ENCODE measurements at places on chromosomes 6 and 20.

DNA sequence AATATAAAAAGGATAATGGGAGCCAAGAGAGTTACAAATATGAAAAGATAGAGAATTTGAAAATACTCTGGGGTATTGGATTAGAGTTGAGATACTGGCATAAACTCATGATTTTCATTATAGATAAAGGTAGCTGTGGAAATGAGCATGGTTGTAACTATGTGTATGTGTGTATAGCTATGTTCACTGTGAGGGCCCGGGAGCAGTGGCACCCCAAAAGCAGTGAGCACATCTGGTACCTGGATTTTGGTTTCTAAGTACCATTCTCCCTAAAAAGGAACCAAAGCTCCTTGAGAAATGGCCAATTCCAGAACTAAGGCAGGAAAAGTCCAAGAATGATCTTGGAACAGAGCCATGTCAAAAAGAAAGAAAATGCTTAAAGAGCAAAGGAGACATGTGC is 202.4 kb upstream of the QKI start:
- no peak for DNase-seq

- no peak for DNase-seq
These were observed 24.6 kb downstream of the CEBPB start for GRCh38 chr20:50215101-50215690.

DNA sequence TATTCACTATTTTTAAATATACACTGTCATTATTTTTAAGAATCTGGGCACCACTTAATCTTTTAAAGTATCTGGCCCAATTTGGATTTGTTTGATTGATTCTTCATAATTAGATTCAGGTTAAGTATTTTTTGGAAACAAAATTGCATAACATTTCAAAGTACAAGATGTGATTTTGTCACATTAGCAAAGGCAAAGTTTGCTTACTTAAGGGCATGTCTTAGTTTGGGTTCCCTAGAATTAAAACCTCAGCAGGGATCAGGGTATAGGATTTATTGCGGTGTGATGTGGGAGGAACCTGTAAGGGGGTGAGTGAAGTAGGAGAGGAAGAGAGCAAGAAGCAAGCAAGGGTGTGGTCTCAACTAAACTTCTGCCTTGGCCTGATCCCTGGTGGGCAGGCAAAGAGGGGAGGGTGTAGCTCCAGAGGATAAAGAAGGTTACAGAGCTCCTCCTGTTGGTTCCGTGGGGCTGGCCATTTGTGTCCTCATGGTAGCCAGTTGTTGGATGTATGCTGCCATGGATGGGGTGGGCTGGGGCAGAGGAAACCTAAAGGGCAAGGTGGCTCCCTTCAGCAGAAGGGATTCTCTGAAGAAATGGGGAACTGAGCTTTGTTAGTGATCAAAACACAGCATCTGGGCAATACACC is 668.7 kb upstream of the SLC35B3 start:
- DNase-seq = no peak

- DNase-seq = peak; percentile 81
These were observed 57.9 kb upstream of the MAP7 start for GRCh38 chr6:136607932-136608772.

- no peak for DNase-seq
These were observed 163.9 kb upstream of the STXBP5 start for GRCh38 chr6:147040121-147040910.

DNA sequence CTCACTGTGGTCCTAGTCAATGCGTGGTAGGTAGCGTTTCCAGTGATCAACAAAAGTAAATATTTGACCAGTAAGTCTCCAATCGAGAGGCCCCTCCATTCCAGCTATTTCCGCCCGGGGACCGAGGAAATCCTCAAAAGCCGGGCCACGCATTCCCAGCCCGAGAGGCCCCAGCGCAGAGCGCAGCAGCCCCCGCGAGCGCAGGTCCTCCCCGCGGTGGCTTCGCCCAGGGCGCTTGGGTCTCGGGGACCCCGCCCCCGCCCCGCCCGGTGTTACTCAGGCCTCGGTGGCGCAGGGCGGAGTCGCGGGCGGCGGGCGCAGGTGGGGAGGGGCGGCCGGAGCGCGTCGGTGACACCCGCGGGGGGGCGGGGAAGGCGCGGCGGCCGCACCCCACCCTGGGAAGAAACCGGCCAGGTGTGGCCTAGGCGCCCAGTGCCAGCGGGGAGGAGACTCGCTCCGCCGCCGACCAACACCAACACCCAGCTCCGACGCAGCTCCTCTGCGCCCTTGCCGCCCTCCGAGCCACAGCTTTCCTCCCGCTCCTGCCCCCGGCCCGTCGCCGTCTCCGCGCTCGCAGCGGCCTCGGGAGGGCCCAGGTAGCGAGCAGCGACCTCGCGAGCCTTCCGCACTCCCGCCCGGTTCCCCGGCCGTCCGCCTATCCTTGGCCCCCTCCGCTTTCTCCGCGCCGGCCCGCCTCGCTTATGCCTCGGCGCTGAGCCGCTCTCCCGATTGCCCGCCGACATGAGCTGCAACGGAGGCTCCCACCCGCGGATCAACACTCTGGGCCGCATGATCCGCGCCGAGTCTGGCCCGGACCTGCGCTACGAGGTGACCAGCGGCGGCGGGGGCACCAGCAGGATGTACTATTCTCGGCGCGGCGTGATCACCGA is at the start of gene DSP:
Gene DSP (plus strand): TSS at position 497 of the 890 bp plus-strand sequence. CDS start 245 bp downstream, at position 742.
- DNase-seq = peak; percentile 24

GRCh38 chr6:89221129-89221528 is 4.0 kb upstream of the GABRR1 start:
- DNase-seq = no peak

DNA sequence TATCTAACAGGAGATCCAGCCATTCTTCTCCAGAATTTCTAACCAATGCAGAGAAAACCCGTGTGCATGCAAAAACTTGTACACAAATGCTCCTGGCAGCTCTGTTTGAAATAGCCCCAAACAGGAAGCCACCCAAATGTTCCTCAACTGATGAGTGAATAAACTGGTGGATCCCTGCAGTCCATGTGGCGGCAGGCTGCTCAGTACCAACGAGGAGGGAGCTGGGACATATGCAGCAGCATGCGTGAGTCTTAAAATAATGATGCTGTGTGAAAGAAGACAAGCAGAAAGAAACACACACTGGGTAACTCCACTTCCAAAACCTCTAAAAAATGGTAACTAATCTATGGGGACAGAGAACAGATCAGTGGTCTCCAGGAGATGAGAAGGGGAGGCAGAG is 542.1 kb upstream of the AGPAT4 start:
- DNase-seq = no peak

DNA sequence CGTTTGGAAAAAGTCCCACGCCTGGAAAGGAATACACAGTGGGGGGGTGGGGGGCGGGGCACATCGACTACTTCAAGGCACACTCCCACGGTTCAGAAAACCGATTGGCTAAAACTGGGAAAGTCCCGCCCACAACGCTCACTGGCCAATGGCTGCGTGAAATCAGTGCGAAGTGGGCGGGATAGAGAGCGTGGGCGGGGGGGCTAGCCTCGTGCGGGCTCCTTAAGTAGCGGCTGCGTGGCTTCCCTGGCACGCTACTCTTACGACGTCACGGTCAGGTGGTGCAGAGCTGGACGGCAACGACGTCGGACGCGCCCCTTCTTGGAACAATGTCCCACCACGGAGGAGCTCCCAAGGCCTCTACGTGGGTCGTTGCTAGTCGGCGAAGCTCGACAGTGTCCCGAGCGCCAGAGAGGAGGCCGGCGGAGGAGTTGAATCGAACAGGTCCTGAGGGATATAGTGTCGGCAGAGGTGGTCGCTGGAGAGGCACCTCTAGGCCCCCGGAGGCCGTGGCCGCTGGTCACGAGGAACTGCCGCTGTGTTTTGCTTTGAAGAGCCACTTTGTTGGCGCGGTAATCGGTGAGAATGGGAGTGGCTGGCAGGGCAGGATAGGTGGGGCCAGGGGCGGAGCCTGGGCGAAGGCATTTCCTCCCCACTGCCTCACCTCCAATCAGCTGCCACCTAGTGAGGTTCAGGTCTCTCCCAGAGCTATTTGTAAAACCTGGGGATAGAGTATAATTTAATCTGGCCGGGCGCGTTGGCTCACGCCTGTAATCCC is at the start of gene DDX43:
Gene DDX43 (plus strand): TSS at position 252 of the 778 bp plus-strand sequence. CDS start 78 bp downstream, at position 330.
- DNase-seq = peak; percentile 54

DNA sequence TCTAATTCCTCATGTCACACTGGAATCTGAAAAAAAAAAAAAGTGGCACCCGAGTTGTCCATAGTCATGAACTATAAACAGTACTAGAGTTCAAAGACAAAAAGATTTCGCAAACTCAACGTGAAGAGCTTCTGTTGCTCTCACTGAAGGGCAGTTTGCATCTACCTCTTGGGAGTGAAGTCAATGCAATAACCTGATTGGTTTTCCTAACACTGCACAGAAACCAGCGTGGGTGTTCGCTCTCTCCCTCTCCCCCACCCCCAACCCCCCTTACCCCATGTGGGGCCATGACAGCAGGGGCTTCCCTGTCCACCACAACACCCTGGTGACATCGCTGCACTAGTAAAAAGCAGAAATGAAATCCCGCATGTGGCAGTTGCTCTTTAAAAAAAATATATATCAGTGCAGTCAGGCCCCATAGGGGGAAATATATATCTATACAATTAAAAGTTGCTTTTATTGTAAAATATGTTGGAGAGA is 66.9 kb downstream of the GMPR start:
- DNase-seq = no peak

DNA sequence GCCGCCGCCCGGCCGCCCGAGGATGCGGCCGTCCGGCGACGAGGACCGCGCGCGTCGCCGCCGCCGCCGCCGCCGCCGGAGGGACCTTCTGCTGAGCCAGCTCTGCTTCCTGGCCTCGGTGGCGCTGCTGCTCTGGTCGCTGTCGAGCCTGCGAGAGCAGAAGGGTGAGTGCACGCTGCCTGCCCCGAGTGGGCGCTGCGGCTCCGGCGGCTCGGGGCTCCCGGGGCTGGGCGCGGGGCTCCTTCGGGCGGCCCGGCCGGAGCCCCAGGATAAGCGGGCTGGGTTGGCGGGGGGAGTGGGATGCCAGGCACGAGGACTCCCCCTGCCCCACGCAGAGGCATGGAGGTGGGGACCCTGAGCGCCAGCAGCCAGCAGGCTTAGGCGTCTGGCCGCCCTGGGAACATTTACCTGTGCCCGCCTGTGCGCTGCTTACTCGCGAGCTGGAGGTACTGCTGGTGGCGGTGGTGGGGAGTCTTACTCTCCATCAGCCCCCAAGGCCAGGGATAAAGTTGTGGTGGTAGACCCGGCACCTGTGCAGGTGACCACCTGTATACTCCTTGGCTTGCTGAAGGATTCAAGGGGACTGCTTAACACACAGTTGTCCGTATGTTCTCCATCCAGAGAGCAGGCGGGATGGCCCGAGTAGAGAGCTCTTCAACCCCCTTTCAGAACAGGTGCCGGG is 520 bp downstream of the SLC24A3 start:
- no peak for DNase-seq

DNA sequence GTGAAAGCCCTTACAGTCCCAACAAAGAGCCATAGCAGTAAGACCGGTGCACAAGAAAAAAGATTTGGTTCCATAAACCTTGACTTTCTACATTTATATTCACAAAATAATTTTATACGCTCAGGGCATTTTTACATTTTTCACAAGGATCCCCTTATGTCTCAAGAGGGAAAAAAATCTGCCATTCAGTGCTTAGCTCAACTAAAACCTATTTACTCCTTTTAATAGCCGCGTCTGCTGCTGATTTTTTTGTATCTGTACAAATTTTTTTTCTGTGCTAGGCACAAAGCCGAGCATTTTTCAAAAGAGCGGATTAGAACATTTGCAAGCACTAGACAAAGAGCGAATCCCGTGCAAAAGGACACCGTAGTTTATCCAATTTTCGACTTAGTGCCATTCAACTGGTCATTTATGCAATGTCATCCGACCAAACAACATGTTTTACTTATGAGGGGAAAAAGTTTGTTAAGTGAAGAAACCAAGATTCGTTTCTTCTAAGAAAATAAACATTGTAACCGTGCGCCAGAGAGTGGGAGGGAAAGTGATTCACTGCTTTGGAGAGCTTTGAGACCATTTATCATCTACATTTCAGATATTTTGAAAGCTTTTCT is 3.7 kb downstream of the TFAP2D start:
- DNase-seq = no peak

- DNase-seq = no peak
These were observed 82.0 kb downstream of the SLC22A3 start for GRCh38 chr6:160430203-160430602.

DNA sequence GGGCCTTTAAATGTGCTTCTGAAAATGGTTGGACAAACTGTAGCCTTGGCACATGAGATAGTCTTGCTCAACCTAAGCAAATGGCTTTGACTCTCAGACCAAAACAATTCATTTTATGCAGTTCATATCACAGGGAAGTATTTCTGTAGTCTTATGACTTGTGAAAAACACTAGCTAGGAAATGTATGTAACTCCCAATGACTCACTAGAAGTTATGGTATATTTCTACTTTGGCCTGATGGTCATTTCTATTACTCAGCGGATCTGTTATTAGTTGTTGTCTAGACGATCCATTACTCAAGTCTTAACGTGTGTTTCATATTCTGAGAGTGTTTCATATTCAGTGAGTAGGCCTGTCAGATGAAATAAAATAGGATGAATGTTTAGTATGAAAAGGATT is 1333.5 kb downstream of the KHDRBS2 start:
- no peak for DNase-seq

GRCh38 chr6:2247664-2248063 is 2.3 kb upstream of the GMDS start:
- no peak for DNase-seq

DNA sequence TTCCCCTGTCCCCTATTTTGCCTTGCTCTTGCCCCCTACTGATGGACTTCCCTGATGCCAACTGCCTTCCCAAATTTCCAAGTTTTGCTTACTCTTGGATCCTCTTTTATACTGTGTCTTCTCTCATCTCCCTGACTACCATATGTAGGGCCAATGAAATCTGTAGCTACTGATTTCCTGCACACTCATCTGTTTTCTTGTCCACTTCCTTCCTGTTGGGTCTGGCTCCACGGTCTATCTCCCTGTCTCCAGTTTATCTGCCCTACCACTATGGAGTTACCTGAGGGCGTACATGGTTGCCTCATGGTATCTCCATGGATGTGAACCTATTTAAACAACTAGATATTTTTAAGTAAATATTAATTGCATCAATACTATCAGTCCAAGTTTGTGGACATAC is 140.3 kb upstream of the MCHR2 start:
- DNase-seq = no peak

DNA sequence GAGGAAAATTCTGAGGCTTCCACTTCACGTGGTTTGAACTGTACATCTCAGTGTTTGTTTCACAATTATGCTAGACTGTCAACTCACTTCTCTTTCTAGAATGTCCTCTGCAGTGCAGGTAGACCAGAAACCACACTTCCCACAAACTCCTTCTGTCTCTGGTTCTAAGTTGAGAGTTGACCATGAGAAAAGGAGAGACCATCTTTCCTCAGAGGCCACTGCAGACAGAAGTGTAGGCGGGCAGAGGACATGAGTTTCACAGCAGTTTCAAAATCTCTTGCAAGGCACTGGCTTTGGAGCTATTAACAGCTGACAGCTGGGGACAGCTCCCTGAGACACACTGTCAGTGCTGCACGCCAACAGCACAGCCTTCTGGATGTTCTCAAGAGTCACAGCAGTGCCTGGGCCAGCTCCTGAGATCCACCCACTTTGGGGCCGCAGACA is 55.4 kb upstream of the MOXD1 start:
- DNase-seq = no peak

- no peak for DNase-seq
These were observed 191.0 kb downstream of the BACH2 start for GRCh38 chr6:90105506-90106170.

Data from CD4-positive, alpha-beta T cell treated with Interleukin-6 for 4 hours (primary cell).